ENCODE measurements at places on chromosomes 1 and 21.
A peak's percentile ranks its signal among the peaks of the same experiment; 100 is the strongest.

DNA sequence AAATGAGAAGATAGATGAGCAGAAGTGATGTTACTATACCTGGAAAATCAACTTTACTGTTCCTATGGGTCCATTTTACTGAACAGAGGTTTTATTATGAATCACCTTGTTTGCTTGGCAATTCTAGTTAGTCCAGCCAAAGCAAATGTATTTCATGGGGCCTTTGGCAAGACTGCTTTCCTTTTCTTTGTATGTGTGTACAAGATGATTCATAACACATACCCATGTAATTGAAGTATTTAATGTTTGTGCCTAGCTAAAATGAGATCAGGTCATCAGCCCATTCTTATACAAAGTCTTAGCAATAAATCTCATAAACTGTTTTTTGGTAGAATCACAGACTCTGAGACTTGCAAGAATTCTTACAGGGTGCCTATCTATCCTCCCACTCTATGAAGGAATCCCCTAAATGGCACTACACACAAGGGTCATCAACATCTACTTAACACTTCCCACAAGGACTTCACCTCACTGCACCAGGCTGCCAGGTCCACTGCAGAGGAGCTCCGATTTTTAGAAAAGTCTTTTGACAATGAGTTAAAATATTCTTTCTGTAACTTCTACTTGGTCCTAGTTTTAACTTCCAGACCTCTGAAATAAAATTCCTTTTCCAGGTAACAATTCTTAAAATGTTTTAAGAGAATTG is 58.5 kb downstream of the LPAR3 start:
- DNase-seq, result peak; percentile 5

- DNase-seq, result no peak
Measured at GRCh38 chr1:195979646-195980045, 628.6 kb downstream of the KCNT2 start.

- no peak for DNase-seq
Measured at GRCh38 chr1:248388426-248388825, 12.9 kb downstream of the OR2T6 start.

- DNase-seq, result no peak
Measured at GRCh38 chr21:26540651-26541050, 32.4 kb downstream of the CYYR1 start.

DNA sequence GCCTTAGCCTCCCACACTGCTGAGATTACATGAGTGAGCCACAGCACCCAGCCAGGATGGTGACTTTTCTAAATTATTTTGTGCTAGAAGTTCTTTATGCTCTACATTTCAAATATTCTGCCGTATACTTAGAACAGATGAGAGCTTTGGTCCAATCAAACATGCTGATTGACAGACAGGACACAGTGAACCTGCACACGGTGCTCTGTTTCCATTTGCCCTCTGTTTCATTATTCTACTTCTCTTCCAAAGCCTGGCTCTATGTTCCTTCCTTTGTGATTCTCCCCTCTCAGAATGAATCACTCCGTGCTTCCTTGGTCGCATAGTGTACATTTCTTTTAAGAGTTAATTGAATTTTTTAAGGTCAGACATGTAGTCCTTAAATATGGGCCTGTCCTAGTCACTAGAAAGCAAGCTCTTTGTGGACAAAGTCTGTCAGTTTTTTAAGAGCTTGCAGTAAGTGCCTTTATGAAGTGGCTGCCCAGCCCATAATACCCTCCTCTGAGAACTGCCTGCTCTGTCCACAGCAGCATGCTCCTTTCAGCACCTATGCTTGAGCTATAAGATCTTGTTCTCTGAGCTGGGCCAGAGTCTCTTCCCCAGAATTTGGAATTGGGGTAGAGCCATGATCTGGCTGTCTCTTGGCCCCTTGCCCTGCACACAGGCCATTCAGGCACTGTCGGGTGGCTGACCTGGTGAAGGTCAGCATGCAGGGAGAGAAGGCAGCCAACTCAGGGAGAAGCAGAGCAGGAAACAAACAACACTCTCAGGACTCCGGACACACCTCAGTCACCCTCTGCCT is 66.8 kb upstream of the SLC44A3 start:
- no peak for DNase-seq

DNA sequence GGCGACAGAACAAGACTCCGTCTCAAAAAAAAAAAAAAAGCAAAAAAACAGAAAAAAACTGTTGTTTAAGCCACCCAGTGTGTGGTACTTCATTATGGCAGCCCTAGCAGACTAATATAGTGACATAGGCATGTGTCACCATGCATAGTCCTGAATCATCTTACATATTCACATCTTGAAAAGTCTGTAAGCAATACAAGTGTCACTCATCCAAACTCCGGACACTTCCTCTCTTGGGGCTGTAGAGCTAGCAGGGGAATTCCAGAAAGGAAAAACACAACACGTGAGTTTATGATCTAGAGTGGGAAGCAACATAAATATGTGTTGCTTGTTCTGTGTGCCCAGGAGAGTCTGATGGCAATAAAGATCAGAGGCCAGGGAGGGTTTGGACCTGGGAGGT is 81.6 kb upstream of the KCNE2 start:
- peak; percentile 70 for DNase-seq

DNA sequence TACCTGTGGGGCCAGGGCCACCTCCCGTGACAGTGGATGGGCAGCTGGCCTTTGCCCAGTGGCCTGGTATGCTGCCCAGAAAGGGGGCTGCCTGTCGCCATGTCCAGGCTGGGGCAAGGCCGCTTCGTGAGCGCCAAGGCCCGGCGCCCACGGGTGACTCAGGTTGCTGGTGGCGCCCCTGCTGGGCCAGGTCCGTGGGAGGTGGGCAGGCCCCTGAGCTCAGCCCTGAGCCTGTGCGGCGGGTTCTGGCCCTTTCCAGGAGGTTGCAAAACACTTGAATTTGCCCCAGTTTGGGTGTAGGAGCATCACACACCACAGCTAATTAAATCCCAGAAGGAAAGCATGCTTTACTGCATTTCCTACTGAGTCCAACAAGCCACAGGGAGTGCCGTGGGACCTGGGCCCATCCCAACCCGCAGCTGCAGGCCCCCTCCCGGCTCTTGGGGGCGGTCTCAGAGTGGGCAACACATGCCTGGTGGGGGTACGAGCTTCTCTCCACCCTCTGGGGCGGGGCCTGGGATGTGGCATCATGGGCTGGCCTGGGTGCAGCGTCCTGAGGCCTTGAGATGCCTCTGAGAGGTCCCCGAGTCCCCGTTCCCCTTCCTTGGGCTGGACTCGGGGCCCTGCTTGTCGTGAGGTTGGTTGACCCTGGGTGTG is 159.8 kb downstream of the PEX14 start:
- DNase-seq, result no peak

DNA sequence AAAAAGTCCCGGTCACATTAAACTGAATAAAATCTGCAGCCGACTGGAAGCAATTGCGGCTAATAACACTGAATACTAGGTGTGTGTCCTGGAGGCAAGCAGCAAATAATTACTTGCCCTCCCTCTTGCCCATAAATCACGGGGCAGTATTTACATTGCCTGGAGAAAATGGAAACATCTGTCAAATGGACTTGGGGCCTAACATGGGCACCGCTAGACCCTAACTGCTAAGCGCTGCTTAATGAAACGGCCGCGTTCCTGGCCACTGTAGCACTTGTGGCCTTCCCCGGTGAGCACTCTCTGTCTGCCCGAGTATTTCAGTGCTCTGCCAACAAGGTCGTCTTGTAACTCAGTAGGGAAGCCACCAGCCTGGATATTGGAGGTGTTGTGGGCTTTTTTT is 23.9 kb upstream of the KNCN start:
- no peak for DNase-seq

DNA sequence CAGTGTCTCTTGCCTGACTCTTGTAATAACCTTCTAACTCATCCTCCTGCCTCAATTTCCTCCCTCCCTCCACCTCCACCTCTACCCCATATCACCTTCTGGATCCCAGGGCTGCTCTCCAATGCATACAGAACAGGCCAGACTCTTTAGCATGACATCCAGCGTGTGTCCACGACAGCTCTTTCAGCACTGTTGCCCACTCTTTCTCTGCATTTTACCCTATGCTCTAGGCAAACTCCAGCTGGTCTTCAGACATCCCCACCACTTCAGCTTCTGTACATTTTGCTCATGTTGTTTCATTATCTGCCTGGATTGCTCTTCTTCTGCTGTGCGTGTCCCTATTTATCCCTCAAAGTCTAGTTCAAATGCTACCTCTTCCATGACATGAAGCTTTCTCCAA is 4.8 kb downstream of the INKA2 start:
- DNase-seq, result no peak

DNA sequence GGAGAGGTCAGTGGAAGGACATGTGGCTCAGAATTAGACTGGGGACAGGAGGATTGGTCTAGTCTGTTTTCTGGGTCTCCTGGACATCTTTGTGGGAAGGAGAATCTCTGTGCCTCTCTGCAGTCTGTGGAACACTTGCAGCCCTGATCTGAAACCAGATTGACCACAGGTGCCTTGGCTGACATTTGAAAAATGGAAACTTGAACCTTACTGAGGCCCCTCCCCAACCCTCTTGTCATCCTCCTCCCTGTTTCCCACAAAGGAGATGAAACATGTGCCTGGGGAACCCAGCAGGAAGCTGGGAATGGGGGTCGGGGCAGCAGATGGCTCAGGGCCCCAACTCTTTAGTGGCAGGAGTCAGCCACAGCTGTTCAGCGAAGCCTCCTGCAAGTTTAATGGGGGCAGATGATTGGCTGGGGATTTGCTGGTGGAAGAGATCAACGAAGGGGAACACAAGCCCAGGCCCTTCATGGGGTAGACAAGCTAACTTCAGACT is 18.1 kb downstream of the VASH2 start:
- no peak for DNase-seq

DNA sequence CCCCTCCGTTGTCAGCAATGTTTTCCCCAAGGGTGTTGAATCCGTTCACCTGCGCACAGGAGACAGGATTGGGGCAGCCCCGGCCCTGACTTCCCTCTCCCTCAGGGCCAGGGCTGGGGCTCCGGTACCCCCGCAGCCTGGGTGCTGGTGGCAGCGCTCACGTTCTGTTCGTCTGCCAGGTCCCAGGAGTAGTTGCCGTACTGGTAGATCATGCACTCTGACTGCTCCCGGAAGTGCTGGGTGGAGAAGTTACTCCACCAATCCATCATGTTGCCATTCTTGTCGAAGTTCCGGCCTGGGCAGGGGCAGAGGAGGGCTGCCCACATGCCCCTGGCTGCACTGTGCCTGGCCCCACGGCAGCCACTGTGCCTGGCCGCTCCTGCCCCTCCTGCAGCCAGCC is 6.1 kb downstream of the PRXL2B start:
- no peak for DNase-seq

DNA sequence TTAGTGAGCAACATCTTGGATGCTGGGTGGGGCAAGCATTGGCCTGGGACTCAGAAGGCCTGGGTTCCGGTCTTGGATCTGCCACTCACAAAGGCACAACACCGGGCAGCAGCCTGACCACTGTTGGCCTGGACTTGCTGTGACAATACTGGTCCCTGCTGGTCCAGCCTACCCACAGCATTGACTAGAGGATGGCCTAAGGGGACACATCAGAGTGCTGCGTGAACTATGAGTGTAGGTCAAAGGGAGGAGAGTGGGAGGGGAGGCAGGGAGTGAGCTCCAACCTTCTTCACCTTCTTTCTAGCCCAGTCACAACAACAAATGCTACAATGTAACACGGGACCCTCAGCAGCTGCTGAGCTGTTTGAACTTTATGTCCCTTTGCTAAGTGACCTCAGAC is 31.1 kb downstream of the TMEM50A start:
- no peak for DNase-seq

GRCh38 chr1:11337580-11338073 is 64.6 kb downstream of the UBIAD1 start:
- no peak for DNase-seq

GRCh38 chr1:11054666-11055065 is 5.2 kb downstream of the SRM start:
- no peak for DNase-seq

GRCh38 chr1:244865028-244865371 is 657 bp upstream of the HNRNPU start:
- DNase-seq, result no peak

DNA sequence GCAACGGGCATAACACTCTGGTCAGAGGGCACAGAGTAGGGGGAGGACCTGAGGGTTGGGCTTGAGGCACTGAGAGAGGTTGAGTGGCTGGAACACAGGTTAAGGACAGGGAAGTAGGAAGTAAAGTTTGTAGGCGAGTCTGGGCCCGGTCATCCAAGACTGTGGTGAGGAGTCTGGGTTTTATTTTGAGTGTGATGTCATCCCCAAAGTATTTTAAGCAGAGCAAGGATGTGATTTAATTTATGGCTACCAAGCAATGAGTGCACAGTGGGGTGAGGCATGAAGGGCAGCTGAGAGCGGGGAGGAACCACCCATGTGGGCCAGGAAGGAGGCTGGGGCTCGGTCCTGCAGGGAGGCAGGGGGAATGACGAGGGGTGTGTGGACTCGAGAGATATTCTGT is 11.2 kb upstream of the VWA5B1 start:
- peak; percentile 83 for DNase-seq

- no peak for DNase-seq
Measured at GRCh38 chr1:45722809-45723208, 27.6 kb downstream of the IPP start.

GRCh38 chr21:32713726-32714125 is 14.1 kb downstream of the SYNJ1 start:
- no peak for DNase-seq

DNA sequence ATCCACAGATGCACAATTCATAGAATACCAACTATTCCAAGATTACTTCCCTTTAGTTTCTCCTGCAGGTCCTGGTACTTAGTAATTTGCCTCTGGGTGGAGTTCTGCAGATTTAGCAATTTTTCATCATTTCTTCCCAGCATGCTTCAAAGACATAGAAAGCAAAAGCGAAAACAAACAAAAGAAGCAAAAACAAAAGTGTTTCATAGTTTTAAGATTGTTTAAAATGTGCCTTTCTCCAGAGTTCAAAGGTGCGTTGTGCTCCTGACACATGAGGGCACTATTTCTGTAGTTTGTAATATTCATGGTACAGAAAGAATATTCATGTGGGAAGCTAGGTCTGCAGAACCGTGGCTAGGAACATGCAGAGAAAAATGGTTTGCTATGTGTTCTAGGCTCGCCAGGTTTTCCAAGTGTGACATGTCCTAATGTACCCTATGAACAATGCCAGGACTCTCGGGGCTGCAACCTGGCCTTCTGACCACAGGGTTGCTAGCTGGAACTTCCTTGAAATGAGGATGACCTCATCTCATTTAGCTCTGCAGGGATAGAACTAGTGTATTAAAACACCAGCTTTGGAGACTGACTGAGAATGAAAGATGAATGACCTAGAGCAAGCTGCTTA is 30.0 kb upstream of the RCSD1 start:
- peak; percentile 64 for DNase-seq

- peak; percentile 62 for DNase-seq
Measured at GRCh38 chr21:28554660-28555475, 437.8 kb downstream of the LTN1 start.

GRCh38 chr1:8525216-8525557 is 207.3 kb downstream of the SLC45A1 start:
- DNase-seq, result no peak
